ENCODE measurements at places on chromosomes 7 and 10.

- DNase-seq: no peak
Measured at GRCh38 chr10:79443338-79444198, 1.9 kb downstream of the ZCCHC24 start.

- no peak for DNase-seq
Measured at GRCh38 chr7:1691096-1691495, 21.0 kb downstream of the ELFN1 start.

GRCh38 chr7:155667241-155667829 is 22.9 kb downstream of the RBM33 start:
- DNase-seq: no peak

DNA sequence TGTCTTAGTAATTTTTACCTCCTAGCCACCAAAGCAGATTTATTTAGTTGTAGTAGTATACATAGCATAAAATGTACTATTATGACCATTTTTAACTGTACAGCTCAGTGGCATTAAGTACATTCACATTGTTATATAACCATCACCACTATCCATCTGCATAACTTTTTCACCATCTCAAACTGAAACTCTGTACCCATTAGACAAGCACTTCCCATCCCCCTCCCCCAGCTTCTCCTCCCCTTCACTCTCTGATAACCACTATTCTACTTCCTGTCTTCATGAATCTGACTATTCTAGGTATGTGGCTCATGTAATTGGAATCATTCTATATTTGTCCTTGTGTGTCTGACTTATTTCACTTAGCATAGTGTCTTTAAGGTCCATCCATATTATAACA is 71.9 kb downstream of the MRPL32 start:
- DNase-seq: no peak

DNA sequence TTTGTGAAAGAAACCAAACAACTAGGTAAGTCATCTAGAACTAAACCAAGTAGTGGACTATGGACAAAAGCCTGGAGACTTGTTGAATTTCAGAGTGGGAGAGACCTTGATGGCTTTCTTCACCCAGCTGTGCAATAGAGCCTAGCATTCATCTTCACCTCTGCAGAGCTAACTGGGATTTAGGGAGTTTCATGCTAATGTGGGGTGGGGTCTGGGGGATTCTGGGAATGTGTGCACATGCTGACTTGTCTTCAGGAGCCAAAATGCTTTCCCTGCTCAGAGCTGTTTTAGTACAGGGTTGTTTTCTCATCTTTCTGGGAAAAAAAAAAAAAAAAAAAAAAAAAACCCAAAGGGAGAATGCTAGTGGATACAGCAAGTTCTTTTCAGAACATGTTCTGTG is 81.3 kb upstream of the ARHGAP21 start:
- no peak for DNase-seq

Data from BE2C (cell line).